ENCODE measurements at places on chromosomes 12 and 14.

GRCh38 chr14:22524784-22525161, 64.3 kb downstream of the DAD1 start:
- DNase-seq = no peak

- no peak for DNase-seq
Observed at GRCh38 chr14:67536087-67536486, 3.0 kb downstream of the PLEKHH1 start.

GRCh38 chr12:76346798-76347420, 1.3 kb downstream of the BBS10 start:
- DNase-seq = peak; percentile 24

DNA sequence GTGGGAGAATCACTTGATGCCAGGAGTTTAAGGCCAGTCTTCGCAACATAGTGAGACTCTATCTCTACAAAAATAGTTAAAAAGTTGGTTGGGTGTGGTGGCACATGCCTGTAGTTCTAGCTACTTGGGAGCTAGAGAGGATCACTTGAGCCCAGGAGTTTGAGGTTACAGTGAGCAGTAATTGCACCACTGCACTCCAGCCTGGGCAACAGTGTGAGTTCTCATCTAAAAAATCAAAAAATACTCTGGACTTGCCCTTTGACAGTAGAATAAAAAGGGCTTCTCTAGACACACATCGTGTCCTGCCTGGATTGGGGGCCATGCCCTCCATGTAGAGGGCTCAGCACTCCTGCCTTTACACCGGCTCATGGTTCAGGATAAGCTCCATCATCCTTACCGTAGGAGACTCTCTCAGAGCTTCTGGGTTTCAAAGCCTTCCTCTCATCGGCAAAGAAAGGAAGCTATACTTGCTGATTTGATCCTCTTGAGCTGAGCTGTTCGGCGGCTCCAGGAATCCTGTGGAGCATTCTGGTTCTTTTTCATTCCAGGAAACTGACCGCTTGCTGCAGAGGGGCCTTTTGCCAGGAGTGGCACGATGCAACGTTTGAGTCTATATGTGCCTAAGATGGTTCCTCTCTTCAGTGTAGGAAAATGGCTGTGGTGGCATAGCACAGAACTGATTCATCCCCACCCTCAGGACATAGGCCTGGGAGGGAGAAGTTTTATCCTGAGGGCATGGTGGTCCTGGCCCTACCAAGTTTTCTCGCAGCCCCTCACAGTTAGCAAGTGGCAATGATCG, 29.6 kb downstream of the FLVCR2 start:
- DNase-seq = no peak

GRCh38 chr12:51475543-51475942, 50.9 kb downstream of the SLC4A8 start:
- no peak for DNase-seq

DNA sequence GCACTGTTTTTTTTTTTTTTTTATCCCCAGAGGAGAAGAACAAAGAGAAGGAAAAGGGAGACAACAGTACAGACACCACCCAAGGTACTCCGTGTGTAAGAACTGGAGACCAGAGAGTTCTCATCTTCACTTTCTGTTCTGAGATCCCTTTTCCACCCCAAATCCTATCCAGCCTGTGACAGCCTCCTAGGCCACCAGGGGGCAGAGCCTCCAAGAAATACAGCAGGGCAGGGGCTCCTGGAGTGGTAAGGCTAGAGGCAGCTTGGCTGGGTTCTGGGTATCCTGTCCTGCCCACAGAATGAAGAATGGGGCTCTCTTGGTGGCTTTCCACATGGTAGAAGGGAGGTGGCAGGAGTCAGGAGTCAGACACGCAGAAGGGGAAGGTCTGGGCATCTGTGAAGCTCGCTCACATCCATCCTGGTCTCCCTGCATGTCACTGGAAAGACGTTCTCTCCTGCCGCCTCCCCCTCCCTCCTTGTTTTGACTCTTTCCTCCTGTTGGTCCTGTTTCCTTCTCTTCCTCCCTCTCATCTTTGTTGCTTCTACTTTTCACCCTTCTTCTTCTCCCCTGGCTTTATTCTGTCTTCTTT, 12.0 kb downstream of the CLSTN3 start:
- DNase-seq = peak; percentile 41

- peak; percentile 57 for DNase-seq
Observed at GRCh38 chr14:89681086-89682018, 264.3 kb upstream of the FOXN3 start.

DNA sequence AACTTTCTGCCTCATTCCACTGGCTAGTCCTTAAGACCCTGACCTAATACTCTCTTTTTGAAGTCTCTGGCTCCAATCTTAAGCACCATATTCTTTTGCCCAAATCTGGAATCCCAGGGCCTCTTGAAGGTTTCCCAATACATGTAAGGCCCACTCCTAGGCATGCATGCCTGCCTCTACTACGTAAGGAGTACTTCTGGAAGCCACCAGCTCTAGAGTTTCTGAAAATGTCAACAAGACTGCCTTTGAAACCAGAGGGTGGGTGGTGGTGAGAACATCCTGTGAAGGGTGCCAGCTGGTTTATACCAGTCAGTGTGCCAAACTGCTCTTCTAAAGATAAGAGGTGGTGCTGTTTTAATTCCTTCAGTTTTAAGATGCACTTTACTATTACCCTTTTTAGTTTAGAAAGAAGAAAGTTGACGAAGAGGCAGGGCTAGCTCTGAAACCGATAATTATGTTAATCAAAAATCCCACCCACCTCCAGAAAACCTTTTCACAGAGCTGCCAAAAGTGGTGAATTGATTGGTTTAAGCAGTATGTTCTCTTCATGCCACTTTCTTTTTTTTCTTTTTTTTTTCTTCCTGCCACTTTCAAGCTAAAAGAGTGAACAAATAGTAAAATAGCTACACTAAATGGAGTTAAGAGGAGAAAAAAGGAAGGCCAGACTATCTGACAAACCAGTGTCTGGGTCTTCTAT, 8.7 kb upstream of the WDR89 start:
- DNase-seq = peak; percentile 44

GRCh38 chr12:11885261-11886038, 185.3 kb upstream of the BCL2L14 start:
- no peak for DNase-seq

DNA sequence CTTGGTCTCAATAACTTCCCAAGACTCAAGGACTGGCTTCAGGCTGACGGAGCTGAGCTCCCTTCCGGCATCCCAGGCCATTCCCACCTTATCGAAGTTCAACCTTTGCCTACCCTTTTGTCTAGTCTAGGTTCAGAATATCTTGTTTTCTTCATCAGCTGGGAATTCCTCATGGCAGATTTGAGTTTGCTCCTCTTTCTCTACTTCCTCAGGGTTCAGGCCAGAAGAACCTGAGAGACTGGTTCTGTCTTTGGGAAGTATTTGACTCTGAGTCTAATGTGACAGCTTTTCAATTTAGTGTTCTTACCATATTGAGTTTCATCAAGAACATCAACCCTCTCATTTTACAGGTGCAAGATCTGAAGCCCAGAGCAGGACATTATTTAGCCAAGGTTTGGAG, 2.1 kb downstream of the BIN2 start:
- no peak for DNase-seq

DNA sequence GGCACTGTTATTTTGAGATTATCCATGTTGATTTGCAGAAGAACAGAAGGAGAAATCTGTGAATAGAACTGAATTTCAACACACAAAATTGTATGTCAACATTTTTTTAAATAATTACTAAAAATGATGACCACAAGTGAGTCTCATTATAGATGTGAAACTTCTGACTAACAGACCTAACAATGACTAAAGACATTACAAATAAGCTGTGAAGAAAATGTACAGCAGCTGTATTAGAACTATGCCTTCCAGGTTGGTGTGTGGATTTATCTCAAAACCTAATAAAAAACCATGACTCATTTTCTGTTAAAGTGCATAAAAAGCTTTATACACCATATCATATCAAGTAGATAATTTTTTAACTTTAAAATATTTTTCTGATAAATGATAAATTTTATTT, 22.5 kb upstream of the FOXG1 start:
- DNase-seq = no peak

- no peak for DNase-seq
Observed at GRCh38 chr12:104360983-104361707, 57.6 kb downstream of the EID3 start.

- no peak for DNase-seq
Observed at GRCh38 chr14:30521899-30522736, 36.8 kb upstream of the G2E3 start.

DNA sequence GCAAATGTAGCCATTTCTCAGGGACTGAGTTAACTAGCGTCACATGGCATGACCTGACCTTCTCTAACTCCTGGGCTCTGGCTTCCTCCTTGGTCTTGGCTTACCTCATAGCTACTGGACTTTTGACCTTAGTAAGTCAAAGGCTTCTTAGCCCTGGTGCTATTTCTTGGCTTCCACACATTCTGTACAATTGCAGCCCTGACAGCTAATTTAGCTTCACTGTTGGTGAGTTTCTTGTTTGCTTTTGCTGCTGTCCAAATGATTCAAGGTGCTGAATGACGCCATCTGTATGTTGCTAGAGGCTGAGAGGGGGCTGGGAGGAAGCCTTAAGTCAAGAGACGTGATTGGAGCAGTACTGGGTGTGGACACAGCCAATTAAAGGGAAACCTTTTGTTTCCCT, 202.7 kb downstream of the PRKD1 start:
- no peak for DNase-seq

GRCh38 chr14:85909581-85909980, 379.6 kb downstream of the FLRT2 start:
- no peak for DNase-seq

DNA sequence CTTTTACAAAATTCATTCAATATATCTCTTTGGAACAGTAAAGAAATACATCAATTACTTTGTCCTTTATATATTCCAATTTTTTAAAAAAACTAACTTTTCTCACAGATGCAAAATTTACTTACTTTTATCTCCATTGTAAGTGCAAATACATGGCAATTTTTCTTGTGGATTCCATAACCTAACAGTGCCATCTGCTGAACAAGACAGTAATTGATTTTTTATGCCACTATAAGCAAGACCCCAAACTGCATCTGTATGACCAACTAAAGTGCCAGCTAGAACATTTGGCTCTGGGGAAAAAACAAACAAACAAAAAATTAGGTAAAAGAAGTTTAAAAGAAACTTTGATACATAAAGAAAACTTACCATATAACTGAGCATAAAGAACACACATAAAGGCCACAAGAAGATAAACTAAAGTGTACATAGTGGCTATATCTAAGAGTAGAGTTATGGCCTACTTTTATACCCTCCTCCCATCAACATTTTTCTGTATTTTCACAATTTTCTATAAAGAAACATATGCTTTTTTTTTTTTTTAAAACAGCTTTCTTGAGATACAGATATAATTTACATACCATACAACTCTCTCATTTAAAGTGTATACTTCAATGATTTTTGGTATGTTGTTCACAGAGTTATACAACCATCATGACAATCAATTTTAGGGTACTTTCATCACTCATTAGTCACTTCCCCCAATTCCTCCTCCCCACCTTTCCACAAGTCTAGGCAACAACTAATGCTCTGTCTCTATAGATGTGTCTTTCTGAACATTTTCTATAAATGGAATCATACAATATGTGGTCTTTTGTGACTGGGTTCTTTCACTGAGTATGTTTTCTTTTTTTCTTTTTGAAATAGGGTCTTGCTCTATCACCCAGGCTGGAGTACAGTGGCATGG, 32.6 kb downstream of the COCH start:
- DNase-seq = no peak

All from T-helper 1 cell (primary cell).